ENCODE measurements at places on chromosomes 16 and 17.

DNA sequence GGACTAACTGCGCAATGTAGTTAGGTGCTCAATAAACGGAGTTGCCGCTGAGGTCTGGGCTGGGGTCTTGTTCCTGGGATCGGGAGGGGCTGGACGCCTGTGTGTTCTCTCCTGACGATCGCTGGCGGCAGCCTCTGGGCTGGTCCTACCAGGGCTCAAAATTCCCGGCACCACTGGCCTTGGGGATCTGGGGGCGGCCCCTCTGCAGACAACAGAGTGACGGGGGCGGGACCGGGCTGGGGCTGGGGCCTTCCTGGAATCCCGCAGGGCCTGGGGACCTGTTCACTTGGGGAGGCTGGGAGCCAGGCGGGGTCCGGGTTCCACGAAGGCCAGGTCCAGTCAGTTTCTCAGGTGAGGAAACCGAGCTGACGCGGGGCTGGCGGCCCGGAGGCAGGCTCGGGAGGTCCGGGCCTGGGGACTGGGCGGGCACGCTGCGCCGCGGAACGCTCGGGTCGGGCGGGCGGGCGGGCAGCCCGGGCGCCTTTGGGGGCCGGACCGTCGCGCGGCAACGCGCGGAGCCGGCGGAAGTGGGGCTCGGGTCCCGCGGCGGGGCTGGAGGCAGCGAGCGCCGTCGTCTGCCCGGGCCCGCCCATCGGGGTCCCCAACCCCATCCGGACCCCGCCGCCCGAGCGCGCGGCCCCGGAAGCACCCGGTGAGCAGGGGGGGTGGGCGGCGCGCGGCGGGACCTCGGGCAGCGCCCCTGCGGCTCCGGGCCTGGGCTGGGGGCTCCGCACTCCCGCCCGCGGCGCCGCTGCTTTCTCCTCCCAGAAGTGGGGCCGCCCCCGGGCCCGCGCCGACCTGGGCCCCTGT, at the start of gene PIGQ:
Gene PIGQ, plus strand, starts transcription at position 524 of the 810 bp plus-strand sequence. CDS start 4,107 bp downstream, outside the sequence.
- peak; percentile 57 for DNase-seq

DNA sequence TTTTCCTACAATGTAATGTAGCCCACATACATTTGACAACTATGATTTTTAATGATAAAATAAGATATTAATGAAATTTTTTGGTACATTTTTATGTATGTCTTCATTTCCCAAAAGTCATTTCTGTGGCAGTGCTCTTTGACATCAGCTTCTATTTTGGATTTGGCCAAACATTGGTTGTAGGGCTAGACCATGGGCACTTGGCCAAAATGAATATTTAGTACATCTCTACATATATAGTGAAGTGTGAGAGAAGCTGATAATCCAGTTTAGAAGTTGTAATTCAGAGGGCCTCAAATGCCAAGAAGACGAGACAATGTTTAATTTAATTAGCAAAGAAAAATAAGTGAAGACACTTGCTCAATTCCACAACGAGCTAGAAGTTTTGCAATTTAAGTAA, 724.9 kb upstream of the SOX9 start:
- DNase-seq, result no peak

- no peak for DNase-seq
Measured at GRCh38 chr17:49343273-49343672, 18.8 kb downstream of the ZNF652 start.

- DNase-seq, result no peak
Measured at GRCh38 chr16:83955218-83956130, 2.4 kb downstream of the OSGIN1 start.

GRCh38 chr16:57503366-57503765, 17.1 kb upstream of the DOK4 start:
- DNase-seq, result no peak

Data from SK-N-DZ (cell line).